ENCODE measurements at places on chromosomes 11 and 22.

DNA sequence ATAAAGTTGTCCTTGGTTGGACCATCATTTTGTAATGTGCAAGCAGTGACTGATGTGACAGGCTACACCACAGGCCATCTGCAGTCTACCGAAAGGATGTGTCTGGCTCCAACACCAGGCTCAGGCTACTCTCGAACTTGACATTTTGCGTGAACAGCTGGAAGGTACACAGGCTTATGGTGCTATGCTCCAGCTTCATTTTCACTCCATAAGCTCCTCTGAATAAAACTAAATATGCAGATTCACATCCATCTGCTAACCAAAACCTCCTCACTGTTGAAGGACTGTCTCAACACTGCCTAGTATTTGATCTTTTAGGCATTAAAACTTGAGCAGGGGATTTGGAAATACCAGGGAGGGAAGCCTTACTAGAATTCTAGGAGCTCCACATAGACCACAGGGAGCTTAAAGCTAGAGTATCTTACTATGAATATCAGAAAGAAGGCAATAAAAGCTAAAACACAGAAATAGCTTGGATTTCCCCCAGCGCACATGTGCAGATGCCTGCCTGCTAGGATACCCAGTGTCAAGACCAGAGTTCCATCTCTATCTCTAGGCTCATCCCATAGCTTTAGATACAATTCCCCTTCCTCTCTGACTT, 383.9 kb upstream of the FAT3 start:
- no peak for DNase-seq

DNA sequence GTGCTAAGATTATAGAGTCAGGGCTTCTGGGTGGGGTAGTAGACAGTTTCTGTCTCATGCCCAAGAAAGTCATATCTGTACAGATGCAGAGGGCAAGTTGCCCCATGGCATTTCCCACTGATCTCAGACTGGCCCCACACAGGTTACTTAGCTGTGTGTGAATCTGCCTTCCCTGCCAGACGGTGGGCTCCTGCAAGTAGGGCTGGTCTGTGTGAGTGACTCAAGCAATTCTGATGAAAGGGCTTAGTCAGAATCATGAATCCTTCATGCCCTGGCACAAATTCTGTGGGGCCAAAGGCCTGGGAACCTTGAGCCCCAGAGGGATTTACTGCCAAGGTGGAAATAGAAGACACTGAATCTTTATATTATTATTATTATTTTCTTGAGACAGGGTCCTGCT, 30.4 kb downstream of the USH1C start:
- no peak for DNase-seq

GRCh38 chr11:33867561-33867960, 24.3 kb downstream of the LMO2 start:
- DNase-seq: no peak

DNA sequence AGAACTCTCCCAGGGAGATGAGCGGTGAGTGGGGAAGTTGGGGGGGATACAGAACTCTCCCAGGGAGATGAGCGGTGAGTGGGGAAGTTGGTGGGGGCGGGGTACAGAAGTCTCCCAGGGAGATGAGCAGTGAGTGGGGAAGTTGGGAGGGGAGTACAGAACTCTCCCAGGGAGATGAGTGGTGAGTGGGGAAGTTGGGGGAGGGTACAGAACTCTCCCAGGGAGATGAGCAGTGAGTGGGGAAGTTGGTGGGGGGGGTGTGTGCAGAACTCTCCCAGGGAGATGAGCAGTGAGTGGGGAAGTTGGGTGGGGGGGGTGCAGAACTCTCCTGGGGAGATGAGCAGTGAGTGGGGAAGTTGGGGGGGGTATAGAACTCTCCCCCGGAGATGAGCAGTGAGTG, 186.5 kb downstream of the SHANK2 start:
- DNase-seq: no peak

DNA sequence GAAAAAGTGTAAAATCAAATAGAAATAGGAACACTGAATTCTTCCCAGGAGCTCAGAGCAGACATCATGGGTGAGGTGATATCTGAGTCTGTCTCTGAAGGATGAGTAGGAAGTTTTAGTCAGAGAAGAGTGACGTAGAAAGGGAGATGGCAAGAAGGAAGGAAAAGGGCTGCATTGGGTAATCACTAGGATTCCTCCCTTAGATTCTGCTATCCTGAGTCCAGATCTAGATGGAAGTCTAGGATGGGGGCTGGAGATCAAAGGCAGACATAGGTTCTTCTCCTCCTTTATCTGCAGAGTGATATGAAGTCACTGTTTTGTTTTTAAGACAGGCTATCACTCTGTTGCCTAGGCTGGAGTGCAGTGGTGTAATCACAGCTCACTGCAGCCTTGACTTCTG, 30.4 kb downstream of the POU2F3 start:
- DNase-seq: no peak

- DNase-seq: no peak
These were observed 62.8 kb downstream of the AAMDC start for GRCh38 chr11:77883775-77884174.

- no peak for DNase-seq
These were observed 1.0 kb downstream of the RIC3 start for GRCh38 chr11:8167796-8168195.

GRCh38 chr11:12149672-12150225, 39.4 kb downstream of the MICAL2 start:
- no peak for DNase-seq

GRCh38 chr11:125376856-125377255, 119.2 kb downstream of the FEZ1 start:
- no peak for DNase-seq

- no peak for DNase-seq
These were observed 59.7 kb upstream of the CYP2D6 start for GRCh38 chr22:42190274-42190673.

DNA sequence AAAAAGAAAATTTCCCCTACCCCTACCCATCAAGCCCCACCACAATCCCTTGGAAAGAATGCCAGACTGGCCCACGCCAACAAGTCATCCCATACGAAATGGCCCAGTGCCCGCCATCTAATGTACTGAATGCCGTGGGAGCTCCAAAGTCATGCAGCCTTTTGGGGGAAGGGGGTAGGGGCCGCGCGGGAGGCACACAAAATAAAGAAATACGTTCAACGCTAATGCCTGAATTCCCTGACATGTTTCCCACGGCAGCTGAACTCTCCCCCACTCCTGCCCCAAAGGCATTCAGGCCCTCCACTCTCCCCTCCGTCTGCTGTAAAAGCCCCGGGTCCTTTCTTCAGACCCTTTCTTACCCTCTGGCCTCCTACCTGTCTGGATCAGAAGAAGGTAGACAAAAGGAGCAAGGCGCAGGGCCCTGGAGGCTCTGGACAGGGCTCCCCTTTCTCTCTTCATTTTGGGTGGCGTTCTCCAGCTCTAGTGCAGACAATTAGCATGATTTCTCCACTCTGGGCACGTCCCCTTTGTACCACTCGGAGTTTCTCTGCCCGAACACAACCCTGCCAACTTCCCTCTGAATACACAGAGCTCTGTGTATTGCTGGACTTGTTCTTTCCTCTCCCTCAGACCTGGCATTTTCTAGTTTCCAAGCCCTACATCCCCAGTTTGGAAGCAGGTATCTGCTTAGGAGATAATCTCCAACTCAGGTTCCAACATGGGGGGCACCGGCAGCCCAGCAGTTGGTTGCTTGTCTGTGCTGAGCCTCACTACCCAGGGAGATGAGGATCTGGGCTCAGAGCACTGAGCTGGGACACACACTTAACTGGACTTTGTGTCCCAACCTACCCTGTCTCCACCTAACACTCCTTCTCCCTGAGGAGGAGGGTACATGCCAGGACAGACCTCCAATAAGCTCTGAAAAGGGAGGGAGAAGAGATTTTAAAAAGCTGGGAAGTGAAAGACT, at the start of gene HEPACAM:
TSS of gene HEPACAM (minus strand) at position 500 of the 967 bp plus-strand sequence. CDS start at position 459, 41 bp downstream.
- DNase-seq: no peak

DNA sequence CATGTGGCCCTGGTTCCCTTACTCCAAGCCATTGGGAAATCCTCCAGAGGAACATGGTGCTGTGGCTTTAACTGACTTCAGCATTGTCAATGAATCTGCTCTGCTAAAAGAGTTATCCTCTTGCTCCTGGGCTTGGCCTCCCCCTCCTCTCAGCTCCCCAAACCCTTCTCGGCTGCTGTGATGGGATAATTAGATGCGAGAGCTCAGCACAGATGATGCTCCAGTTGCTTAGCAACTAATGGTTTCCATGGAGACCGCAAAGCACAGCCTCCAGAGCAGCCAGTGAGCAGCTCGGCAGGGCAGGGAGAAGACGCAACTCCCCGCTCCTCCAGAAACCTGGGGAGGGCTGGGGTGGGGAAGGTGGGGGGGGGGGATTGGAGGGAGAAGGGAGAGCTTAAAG, 2.8 kb upstream of the UPK2 start:
- DNase-seq: no peak

DNA sequence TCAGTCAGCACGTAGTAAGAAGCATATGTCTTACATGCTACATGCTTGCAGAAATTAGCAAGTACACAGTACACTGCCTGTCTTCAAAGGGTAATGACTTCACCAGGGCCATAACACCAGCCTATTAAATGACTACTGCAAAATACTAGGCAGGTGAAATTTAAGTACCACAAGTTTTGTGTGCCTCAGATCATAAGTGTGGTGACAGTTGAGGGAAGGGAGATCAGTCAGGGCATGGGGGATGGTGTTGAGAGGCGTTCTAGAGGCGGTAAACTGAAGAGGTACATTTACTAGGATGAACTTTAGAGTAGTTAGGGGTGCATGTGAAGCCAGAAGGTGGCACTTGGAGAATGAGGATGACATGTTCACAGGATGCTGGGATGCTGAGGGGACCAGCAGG, 22.0 kb downstream of the AMOTL1 start:
- DNase-seq: no peak
